ENCODE measurements at places on chromosomes 4 and X. TPM values are rescaled to one million over a fixed set of nuclear protein-coding genes. Genes with fewer than 3 reads are reported as not detected.

CRMP1 gene
- total RNA-seq = 0.66 TPM

TMSB15A gene
- total RNA-seq = 0.50 TPM

XPNPEP2 gene
- 0.48 TPM for total RNA-seq

CENPE gene
- total RNA-seq = 47.6 TPM

FAM9B gene
- 0.11 TPM for total RNA-seq

TSPAN6 gene
- total RNA-seq = not detected

ERAS gene
- total RNA-seq = not detected

ARR3 gene
- total RNA-seq = not detected

ADH1B gene
- not detected for total RNA-seq

TRAPPC2 gene
- 23.7 TPM for total RNA-seq

NMU gene
- not detected for total RNA-seq

BEX1 gene
- 0.23 TPM for total RNA-seq

KCND1 gene
- 4.0 TPM for total RNA-seq

MAGEA2 gene
- not detected for total RNA-seq

TRIM60 gene
- total RNA-seq = not detected

GPC3 gene
- total RNA-seq = 0.59 TPM

EDA gene
- 0.25 TPM for total RNA-seq

STATH gene
- total RNA-seq = not detected

ART3 gene
- not detected for total RNA-seq

PNCK gene
- total RNA-seq = not detected

MAGEA6 gene
- not detected for total RNA-seq

ANKRD50 gene
- total RNA-seq = 0.39 TPM

PPBP gene
- total RNA-seq = not detected

CENPVL2 gene
- total RNA-seq = not detected

KLHL2 gene
- 23.0 TPM for total RNA-seq

PIR gene
- 5.8 TPM for total RNA-seq

OTUD6A gene
- total RNA-seq = not detected

PRR32 gene
- total RNA-seq = not detected

F11 gene
- not detected for total RNA-seq

OPRPN gene
- total RNA-seq = not detected

PAGE4 gene
- total RNA-seq = not detected

SMPX gene
- not detected for total RNA-seq

All from T-helper 2 cell treated with Interferon-gamma antibody and Interleukin-4, amounts not matched to agents 100 ng/mL and 5 ng/mL, for 36 hours (primary cell).